ENCODE measurements at places on chromosomes 13 and 19.

DNA sequence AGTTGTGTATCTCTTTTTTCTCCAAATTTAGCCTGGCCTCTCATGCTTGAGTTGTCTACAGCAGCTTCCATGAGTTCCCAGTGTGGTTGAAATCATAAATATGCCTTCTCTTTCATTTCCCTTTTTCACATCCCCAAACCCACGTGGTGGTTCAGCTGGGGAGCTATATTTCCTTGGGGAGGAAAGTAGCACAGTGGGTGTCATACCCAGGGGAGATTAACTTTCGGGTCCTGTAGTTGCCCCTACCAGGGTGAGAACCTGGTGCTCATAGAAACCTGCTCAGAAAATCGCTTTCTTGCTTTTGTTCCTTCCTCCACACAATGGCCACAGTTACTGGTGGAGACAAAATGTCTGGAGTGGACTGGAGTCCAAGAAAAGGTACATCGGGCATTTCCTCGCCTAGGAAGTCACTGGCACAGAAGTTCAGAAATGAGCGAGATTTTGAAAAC is 7.0 kb upstream of the LILRA4 start:
- DNase-seq = no peak

GRCh38 chr13:54029226-54029625 is 1000.6 kb downstream of the OLFM4 start:
- DNase-seq = no peak

- DNase-seq = no peak
Observed at GRCh38 chr13:57437587-57437986, 194.0 kb upstream of the PCDH17 start.

DNA sequence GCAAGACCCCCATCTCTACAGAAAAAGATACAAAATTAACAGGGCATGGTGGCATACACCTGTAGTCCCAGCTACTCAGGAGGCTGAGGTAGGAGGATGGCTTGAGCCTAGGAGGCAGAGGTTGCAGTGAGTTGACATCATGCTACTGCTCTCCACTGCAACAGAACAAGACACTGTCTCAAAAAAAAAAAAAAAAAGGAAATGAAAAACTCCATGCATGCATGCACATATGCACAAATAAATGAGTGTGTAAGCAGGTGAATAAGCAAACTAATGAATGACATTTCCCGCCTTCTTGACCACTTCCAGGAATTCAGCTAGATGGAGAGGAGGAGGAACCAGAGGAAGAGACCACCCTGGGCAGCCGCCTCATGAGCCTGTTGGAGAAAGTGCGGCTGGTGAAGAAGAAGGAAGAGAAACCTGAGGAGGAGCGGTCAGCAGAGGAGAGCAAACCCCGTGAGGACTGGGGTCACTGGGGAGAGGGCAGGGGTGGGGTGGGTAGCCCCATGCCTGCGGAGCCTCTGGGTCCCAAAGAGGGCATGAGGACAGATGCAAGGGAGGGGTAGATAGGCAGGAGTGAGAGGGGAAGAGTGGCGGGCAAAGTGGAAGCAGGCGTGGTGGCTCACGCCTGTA is 58.8 kb downstream of the RYR1 start:
- DNase-seq = no peak

- DNase-seq = no peak
Observed at GRCh38 chr19:44943801-44944249, 1.8 kb downstream of the APOC4 start.

- no peak for DNase-seq
Observed at GRCh38 chr19:40219721-40220276, 1.6 kb upstream of the TTC9B start.

GRCh38 chr19:11205939-11206570 is 8.7 kb upstream of the KANK2 start:
- DNase-seq = no peak

- DNase-seq = no peak
Observed at GRCh38 chr13:49580980-49581680, 4.2 kb downstream of the RCBTB1 start.

- DNase-seq = no peak
Observed at GRCh38 chr19:42178791-42179674, 38.4 kb downstream of the DEDD2 start.

DNA sequence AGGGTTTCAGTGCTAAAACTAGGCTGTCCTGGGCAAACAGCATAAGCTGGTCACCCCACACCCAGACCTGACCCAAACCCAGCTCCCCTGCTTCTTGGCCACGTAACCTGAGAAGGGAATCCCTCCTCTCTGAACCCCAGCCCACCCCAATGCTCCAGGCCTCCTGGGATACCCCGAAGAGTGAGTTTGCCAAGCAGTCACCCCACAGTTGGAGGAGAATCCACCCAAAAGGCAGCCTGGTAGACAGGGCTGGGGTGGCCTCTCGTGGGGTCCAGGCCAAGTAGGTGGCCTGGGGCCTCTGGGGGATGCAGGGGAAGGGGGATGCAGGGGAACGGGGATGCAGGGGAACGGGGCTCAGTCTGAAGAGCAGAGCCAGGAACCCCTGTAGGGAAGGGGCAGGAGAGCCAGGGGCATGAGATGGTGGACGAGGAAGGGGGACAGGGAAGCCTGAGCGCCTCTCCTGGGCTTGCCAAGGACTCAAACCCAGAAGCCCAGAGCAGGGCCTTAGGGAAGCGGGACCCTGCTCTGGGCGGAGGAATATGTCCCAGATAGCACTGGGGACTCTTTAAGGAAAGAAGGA is 2.8 kb downstream of the PPP1R12C start:
- no peak for DNase-seq

GRCh38 chr19:50500060-50500752 is 10.8 kb downstream of the JOSD2 start:
- DNase-seq = no peak

- no peak for DNase-seq
Observed at GRCh38 chr13:110600261-110600819, 15.0 kb upstream of the NAXD start.

GRCh38 chr19:12985049-12985776 is 10.1 kb upstream of the NFIX start:
- no peak for DNase-seq

DNA sequence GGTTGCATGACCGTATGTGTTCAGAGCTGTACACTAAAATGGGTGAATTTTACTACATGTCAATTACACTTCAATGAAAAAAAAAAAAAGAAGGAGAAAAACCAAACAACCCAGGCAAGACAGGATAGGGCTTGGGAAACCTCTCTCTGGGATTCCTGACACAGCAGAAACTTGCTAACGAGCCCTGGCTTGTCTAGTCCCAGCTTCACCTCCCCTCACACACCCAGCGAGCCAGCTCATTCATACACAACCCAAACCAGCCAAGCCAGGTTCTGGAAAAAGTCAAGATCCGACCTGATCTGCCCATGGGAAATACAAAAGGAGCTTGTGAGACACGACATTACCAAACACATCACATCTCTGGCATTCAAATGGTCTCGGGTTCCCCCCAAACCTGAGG is 3.7 kb upstream of the TECR start:
- no peak for DNase-seq

DNA sequence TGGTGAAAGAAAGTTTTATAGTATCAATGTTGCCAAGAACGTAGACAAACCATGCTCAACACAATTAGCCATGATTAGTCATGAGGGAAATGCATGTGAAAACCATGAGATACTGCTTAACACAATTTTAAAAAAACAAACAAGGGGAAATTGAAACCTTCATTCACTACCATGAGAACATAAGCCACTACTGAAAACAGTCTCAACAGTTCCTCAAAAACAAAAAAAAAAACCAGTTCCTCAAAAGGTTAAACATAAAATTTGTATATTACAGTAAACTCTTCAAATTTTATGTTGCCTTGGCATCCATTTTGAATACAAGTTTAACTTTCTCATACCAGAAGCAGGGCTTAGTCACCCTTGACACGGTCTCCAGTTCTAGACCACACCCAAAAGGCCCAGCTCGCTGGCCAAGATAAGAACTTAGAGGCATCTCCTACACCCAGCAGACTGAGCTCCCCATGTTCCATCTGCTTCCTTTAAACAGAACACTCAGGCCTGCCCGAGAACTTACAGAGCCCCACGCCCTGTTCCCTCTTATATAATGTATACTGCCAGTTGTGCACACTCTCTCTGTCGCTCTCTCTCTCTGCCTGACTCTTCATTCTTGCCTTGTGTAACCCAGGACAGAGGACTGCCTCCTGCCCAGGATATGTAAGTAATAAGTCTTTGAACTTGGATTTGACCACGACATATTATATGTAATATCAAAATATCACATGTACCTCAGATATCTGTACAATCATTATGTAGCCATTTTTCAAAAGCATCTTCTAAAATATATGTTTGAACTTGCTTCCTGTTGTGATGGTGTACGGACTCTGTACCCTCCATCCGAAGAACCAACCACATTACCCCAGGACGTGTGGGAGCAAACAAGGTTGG is 67.4 kb downstream of the STK24 start:
- DNase-seq = no peak

DNA sequence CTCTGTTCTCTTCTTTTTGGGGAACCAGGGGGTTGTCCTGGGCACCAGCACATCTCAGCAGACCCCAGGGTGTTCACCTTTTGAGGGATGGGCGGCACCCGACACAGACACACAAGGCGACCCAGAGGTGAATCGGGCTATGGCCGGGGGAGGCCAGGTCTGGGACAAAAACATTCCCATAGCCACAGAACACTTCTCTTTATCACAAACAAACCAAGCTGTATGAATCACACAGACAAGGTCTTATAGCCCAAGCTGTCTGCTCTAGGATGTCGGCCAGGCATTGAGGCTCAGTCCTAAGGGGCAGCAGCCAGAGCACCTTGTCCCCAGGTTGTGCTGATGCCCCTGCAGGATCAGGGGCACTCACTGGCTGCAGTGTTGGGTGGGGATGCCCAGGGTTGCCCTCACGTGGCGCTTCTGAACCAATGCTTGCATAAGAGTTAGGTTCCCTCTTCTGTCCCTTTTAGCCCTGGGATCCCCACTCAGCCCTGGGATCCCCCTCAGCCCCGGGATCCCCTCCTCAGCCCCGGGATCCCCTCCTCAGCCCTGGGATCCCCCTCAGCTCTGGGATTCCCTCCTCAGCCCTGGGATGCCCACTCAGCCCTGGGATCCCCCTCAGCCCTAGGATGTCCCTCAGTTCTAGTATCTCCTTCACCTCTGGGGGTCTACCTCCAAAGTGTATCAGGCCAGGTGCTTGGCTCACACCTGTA is 26.9 kb downstream of the MAU2 start:
- no peak for DNase-seq

DNA sequence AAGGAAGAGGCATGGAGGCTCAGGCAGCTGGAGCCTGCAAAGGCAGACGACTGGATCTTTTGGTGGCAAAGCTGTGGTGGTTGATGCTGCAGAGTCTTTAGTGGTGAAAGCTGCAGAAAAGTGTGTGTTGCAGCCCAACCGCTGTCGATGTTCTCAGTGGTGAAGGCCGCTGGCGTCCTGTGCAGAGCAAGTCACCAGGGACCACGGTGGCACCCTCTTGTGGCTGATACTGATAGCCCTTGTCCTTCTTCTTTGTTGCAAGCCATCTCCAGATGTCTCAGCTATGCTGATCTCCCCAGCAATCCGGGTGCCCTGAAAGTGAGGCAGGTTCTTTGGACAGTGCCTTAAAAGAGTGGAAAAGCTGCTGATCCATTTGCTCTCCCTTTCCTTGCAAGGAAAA is 610.9 kb upstream of the PCDH9 start:
- no peak for DNase-seq

DNA sequence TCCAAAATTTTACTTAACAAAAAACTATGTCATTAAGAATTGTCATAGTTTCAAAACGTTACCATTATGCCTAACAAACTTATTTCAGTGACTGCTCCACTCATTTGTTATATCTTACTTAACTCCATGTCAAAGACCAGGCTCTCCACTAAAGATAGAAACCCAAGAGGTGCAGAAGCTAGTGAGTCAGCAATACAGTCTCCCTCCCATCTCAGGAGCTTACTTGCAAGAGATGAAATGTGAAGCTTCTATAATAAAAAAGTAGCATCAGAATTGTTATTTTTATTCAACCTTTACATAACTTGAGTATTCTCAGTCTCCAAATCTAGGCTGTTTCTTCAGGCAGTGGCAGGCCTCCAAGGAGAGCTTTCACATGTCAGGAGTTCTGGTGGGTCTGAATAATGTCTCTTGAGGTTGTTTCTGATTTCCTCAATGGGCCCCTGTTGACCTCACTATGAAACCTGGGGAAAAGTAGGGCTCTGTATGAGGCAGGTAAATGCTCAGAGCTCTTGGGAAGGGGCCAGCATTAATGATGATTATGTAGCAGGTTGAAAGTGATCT is 242.0 kb downstream of the NDFIP2 start:
- no peak for DNase-seq

GRCh38 chr13:41611385-41611784 is 154.0 kb downstream of the RGCC start:
- no peak for DNase-seq

DNA sequence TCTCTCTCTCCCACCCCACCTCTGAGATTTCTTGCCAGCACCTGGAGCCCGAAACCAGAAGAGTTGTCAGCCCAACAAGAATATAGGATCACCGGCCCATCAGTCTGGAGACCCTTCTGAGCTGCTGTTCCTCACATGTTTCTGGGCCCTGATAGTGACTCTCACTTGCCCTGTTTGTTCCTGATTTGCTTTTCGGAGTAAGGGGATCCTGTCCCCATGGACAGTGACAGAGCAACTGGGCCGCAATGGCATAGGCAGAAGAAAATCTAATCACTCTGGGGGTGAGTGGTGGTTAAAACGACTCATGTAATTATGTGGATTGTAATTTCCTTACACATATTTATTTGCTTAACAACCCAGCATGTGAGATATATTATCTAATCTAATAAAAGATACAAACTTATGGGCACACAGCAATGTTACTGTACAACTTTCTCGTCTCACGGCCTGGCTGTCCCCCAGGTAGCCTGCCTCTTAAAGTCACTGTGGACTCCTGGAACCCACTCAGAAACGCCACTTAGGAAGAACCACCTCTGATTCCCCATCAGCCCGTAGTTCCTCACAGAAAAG is 663 bp upstream of the SMAD9 start:
- DNase-seq = no peak

- DNase-seq = no peak
Observed at GRCh38 chr19:7346488-7346971, 2.2 kb upstream of the ARHGEF18 start.

DNA sequence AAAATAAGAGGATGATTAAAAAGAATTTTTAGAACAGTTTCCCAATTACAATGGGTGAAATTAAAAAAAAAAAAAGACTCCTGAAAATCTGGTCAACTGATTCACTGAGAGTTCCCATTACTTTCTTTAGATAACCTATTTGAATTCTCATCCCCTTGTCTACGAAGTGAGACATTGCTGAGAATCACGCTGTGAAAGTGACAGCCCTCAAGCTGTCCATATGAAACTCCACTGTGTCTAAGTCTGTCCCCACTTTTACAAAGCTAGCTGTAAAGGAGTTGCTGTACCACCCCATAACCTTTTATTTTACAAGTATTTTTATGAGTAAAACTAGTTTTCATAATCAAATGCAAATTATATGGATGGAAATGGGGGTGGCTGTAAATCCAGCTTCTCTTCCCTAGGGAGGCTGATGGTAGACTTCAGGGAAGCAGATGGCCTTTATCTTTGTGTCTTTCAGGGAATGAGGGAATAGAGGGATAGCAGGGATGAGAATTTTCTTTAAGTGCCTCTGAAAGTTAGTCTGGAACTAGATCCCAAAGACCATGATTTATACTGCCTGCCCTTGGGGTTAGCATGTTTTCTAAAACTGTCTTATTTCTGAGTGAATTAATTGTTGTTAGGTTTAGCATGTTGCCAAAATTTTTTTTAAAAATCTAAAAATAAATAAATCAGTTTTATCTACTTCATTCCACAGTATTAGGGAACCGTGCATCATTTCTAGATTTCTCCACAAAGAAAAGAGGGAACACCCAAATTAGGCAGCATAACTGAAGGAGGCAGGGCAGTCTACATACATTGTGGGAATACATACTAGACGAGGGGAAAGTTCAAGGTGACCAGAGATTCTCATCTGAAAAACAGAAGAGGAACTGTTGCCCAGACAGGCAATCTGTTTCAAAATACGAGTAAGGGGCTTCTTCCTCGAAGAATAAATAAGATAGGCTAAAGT is 1219.1 kb downstream of the UQCRFS1 start:
- no peak for DNase-seq

Measured in stimulated activated CD8-positive, alpha-beta memory T cell treated with anti-CD3 and anti-CD28 coated beads, Interleukin-15, amount 100 ng/mL, for 1 hour (primary cell).